Epithelial cell of alveolus of lung (primary cell): ENCODE measurements at places on chromosomes 12 and 14. TPM values are rescaled to one million over a fixed set of nuclear protein-coding genes. Genes with fewer than 3 reads are reported as not detected.

Gene LHX5
- not detected in 2 replicates for total RNA-seq

Gene AHNAK2
- 7.6 and 22.5 TPM in 2 replicates for total RNA-seq

Gene RTN1
- 0.08 and 2.6 TPM in 2 replicates for total RNA-seq

Gene GPR132
- total RNA-seq = 0.13 and 0.16 TPM in 2 replicates

Gene HOXC9
- 1.0 and 1.4 TPM in 2 replicates for total RNA-seq

Gene ZFHX2
- 0.08 and 0.39 TPM in 2 replicates for total RNA-seq

Gene KRT3
- total RNA-seq = not detected in 2 replicates

Gene SMIM41
- 0.13 and 50.8 TPM in 2 replicates for total RNA-seq

Gene DNAI7
- total RNA-seq = 0.24 TPM in 1 of 2 replicates, not detected in the other

Gene GPR162
- total RNA-seq = 2.1 and 20.3 TPM in 2 replicates

Gene CCDC196
- total RNA-seq = not detected in 2 replicates

Gene RAD9B
- 0.32 and 0.39 TPM in 2 replicates for total RNA-seq

Gene CABP1
- 0.65 and 0.88 TPM in 2 replicates for total RNA-seq

Gene LRR1
- 12.5 and 20.6 TPM in 2 replicates for total RNA-seq

Gene FAM222A
- total RNA-seq = 0.91 TPM in 1 of 2 replicates, not detected in the other

Gene GXYLT1
- total RNA-seq = 9.6 and 11.3 TPM in 2 replicates

Gene WNT1
- total RNA-seq = not detected in 2 replicates

Gene ACSS3
- total RNA-seq = 6.9 and 10.1 TPM in 2 replicates

Gene CAPZA3
- not detected in 2 replicates for total RNA-seq

Gene ESPL1
- 3.0 and 7.4 TPM in 2 replicates for total RNA-seq

Gene HCAR3
- total RNA-seq = not detected in 2 replicates

Gene SOX5
- total RNA-seq = 5.4 and 12.4 TPM in 2 replicates

Gene TAS2R50
- total RNA-seq = 0.13 and 0.16 TPM in 2 replicates

Gene GDF3
- not detected in 2 replicates for total RNA-seq

Gene BHLHE41
- 0.72 and 3.1 TPM in 2 replicates for total RNA-seq

Gene SLC5A8
- total RNA-seq = not detected in 2 replicates

Gene CAMKK2
- total RNA-seq = 19.1 and 28.4 TPM in 2 replicates

Gene SERPINA10
- total RNA-seq = not detected in 2 replicates

Gene IL31
- total RNA-seq = not detected in 2 replicates

Gene NOC4L
- 15.3 and 24.2 TPM in 2 replicates for total RNA-seq

Gene SLC25A47
- 0.48 TPM in 1 of 2 replicates, not detected in the other for total RNA-seq

Gene TIMM9
- total RNA-seq = 42.3 and 130 TPM in 2 replicates

Gene RPL6
- total RNA-seq = 2,050 and 3,219 TPM in 2 replicates

Gene A2ML1
- not detected in 2 replicates for total RNA-seq

Gene TNFAIP2
- 28.7 and 71.9 TPM in 2 replicates for total RNA-seq

Gene TAS2R43
- 0.13 TPM in 1 of 2 replicates, not detected in the other for total RNA-seq

Gene PTCSC3
- total RNA-seq = not detected in 2 replicates

Gene C3AR1
- 1.9 TPM in 1 of 2 replicates, not detected in the other for total RNA-seq

Gene ARF3
- 66.7 and 91.0 TPM in 2 replicates for total RNA-seq

Gene RARG
- total RNA-seq = 27.5 and 37.2 TPM in 2 replicates

Gene MUCL1
- total RNA-seq = not detected in 2 replicates
